ENCODE measurements at places on chromosomes 2 and 18.

GRCh38 chr2:47344890-47345589 is 57.9 kb upstream of the MSH2 start:
- no peak for DNase-seq

- DNase-seq, result no peak
These were observed 80.7 kb downstream of the MYL12B start for GRCh38 chr18:3342628-3343027.

- DNase-seq, result no peak
These were observed 269.0 kb downstream of the TCF4 start for GRCh38 chr18:55318951-55319441.

DNA sequence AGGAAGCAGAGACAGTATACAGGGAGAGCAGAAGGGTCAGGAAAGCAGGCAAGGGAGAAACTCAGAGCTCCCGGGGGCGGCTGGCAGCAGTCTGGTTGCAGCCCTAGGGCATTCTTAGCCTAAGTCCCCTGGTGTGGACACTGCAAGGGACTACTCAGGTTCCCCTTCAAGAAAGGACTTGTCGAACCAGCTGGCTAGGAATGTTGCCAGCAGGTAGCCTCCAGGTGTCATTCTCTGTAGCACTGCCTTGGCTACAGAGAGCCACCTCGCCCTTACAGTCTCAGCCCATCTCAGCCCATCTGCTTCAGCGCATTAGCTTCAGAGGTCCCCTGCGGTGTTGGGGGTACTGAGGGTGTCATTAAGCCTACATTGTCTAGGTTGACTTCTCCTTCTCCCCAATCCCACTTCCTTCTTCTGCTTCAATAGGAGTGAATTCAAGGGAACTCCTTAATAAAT is 11.3 kb upstream of the TMSB10 start:
- no peak for DNase-seq

DNA sequence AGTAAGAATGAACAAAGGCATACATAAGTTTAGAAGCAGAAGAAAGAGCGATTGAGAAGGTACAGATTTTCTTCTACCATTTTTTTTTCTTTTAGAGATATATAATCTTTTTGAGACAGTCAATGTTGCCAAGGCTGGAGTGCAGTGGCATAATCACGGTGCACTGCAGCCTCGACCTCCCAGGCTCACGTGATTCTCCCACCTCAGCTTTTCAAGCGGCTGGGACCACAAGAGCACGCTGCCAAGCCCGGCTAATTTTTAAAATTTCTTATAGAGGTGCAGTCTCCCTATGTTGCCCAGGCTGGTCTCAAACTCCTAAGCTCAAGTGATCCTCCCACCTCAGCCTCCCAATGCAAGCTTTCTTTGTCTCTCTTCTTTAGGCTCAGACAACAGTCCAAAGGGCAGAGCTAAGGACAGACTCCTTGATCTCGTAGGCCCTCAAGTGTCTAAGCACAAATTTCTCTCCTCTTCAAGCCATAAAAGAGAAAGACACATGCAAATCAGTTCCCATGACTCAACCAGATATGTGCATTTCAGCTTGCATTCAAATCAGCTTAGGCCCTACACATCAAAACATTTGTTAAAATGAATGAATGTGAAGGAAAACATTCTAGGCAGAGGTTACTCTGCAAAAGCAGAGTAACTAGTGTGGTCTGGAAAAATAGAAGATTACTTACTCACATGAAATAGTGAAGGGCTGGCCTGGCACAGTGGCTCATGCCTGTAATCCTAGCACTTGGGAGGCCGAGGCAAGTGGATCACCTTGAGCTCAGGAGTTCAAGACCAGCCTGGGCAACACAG is 18.0 kb downstream of the ITSN2 start:
- no peak for DNase-seq

GRCh38 chr2:174846941-174847938 is 83.0 kb upstream of the CHRNA1 start:
- no peak for DNase-seq

DNA sequence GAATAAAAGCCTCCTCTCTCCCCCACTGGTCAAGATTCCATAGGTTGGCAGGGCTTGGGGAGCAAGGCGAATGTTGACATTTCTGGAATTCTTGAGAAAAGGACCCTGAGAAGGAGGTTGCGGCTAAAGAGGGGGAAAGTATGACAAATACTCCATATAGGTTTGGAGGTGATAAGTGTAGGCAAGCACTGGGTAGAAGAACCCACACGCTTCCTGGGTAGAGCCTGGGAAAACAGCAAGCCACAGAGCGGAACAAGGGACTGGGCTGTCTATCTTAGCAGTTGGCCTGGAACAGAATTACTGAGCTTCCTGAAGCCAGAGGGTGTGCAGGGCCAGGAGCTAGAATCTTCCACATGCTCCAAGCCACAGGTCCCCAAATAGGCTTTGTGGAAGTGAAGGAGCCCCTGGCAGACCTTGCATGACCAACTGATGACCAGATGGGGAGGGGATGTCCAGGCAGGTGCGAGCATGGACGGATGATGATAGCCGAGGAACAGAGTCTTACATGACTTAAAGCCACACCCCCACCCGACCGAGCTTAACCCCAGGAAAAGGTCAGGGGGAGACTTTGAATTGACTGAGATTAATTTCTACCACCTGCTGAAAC is 9.9 kb downstream of the PRKAG3 start:
- no peak for DNase-seq

All from stimulated activated CD4-positive, alpha-beta T cell treated with anti-CD3 and anti-CD28 coated beads, Interleukin-2, amount 100 ng/mL, for 4 hours (primary cell).